Renal cortical epithelial cell (primary cell): ENCODE measurements at places on chromosomes 5 and 9.
A peak's percentile ranks its signal among the peaks of the same experiment; 100 is the strongest.

GRCh38 chr5:96115147-96115807 lies 153.6 kb upstream of the ELL2 start:
- DNase-seq = no peak

DNA sequence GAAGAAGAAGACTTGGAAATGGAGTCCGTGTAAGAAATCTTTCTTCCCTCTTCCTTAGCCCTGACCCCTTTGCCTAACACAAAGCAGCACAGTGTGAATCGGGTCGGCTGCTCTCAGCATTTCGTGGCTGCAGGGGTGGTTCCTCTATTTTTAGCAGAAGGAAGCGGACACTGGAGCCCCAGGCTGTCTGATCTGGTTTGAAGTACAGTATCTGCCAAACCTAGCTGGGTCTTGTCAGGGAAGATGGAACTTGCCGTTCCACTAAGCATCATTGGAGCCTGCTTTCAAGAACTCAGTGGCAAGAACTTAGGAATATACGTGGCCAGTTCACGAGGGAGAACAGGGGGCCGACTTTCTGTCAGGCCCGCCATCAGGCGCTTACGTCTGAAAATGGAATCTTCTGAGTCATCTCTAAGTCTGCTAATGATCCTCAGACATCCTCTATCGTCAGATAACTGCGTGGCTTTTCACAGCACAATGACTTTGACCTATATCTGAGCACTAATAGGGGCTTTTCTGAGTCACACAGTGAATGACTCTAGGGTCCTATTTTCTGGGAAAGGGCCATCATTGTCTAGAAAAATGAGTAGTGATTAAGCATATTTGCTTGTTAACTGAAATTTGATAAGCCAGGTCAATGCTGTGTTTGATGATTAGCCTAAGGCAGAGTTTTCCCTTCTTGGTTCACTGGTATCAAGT lies 43.3 kb upstream of the NCS1 start:
- DNase-seq = peak; percentile 89

DNA sequence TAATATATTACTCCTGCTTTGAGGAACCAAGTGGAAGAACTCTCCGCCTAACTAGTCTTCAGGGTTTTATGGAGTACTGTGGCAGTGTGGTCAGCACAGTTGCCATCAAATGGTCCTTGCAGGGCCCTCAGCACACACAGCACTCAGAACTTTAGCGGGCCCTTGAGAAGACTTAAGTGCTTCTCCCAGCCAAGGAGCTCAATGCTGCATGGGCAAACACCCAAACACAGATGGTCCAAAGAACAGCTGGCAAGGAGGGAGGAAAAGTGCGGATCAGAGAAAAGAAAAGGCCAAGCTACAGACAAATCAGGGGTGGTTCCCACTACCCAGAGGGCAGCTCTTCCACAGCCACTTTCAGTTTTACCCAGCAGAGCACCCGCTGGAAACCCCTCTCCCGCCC lies 98.6 kb downstream of the SPOCK1 start:
- no peak for DNase-seq

GRCh38 chr9:99303177-99303576 lies 81.1 kb downstream of the SEC61B start:
- DNase-seq = no peak
